Fibroblast of the aortic adventitia (primary cell): ENCODE measurements at places on chromosomes 2 and 18.
A peak's percentile ranks its signal among the peaks of the same experiment; 100 is the strongest.

GRCh38 chr2:205882806-205883425 lies 200.6 kb downstream of the NRP2 start:
- no peak for DNase-seq

- peak; percentile 24 for DNase-seq
These were observed 1.5 kb downstream of the MSH6 start for GRCh38 chr2:47784352-47784851.

GRCh38 chr2:154762638-154763037 lies 64.1 kb downstream of the KCNJ3 start:
- DNase-seq = no peak

GRCh38 chr2:46290078-46290477 lies 7.1 kb upstream of the EPAS1 start:
- DNase-seq = no peak

- no peak for DNase-seq
These were observed 28.7 kb downstream of the LBH start for GRCh38 chr2:30259827-30260679.

GRCh38 chr2:181892799-181893435 lies 1.4 kb downstream of the ITPRID2 start:
- DNase-seq = peak; percentile 72
